ENCODE measurements at places on chromosomes 11 and 22.
A peak's percentile ranks its signal among the peaks of the same experiment; 100 is the strongest.

GRCh38 chr22:25883482-25884033, 141.6 kb downstream of the MYO18B start:
- DNase-seq, result no peak

- no peak for DNase-seq
Measured at GRCh38 chr11:64048042-64048854, 12.5 kb downstream of the FLRT1 start.

GRCh38 chr11:115743719-115744118, 239.5 kb upstream of the CADM1 start:
- DNase-seq, result no peak

- no peak for DNase-seq
Measured at GRCh38 chr11:127137771-127138280, 137.3 kb upstream of the KIRREL3 start.

DNA sequence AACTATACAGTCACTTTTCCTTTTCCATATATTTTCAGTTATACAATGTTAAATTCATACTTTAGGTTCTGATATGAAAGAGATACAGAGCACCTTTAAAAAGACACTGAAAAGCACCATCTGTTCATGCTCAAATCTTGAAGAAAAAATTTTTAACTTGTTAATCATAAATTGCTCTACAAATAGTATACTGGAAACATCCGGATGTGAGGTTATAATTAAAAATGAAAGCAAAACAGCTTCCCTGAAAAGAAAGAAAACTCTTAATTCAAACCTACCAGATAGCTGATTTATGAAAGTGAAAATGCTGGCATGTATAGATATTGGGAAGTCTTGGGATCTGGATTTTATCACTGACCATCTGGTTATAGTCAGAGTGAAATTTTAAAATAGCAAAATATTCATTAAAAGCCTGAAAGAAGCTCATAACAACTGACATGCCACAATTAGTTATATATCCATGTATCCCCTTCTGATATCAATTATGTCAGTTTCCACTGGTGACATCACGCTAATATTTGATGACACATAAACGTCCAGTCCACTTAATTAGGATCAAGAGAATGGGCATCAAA, 740.0 kb downstream of the DLG2 start:
- DNase-seq, result no peak

DNA sequence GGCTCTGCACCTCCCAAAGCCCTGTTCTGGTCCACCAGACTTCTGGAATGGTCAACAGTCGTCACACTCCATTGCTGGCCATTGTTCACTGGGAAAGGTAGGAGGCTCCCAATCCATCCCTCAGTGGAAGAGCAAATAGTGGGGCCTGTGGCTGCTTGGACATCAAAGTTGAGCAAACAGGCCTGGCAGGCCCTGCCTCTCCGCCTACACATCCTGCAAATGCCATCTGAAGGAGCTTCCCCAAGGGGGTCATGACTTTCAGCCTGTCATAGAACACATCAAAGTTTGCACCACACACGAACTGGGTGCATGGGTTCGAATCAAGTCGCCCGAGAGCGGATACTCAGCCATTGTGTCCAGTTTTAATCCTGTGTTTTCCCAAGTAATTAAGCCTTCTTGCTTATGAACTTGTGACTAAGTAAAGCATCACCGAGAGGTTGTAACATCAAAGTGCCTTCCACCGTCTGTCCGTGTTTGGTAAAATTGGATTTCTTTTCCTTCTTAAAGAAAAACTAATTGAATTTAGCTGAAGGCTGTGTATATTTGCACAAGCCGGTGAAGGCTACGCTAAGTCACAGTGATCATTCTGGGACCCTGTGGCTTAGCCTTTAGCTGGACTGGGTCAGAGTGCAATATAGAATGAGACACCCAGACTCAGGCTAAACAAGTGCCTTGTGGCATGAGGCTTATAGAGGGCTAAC, 36.1 kb downstream of the CLPB start:
- peak; percentile 4 for DNase-seq

DNA sequence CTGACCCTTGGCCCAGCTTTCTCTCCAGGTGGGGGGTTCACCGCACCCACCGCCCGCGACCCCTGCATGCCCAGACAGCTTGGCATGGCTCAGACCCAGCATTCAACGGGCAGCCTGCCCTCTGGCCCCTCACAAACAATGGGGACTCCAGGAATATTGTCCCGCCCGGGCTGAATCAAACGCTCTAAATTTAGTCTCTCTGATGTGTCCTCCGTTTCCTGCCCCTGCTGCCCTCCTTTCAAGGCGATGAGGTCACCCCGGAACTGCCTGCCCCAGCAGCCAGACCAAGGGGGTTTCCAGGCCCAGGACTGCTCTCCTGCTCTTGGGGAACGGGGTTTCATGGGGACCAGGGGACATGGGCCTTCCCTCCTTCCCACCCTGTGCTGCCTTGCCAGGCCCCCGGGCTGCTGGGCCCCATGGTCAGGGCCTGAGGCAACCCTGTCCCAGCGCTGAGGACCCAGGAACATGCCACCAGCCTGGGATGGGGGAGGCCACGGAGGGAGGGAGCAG, 10.1 kb upstream of the PDGFB start:
- peak; percentile 62 for DNase-seq

DNA sequence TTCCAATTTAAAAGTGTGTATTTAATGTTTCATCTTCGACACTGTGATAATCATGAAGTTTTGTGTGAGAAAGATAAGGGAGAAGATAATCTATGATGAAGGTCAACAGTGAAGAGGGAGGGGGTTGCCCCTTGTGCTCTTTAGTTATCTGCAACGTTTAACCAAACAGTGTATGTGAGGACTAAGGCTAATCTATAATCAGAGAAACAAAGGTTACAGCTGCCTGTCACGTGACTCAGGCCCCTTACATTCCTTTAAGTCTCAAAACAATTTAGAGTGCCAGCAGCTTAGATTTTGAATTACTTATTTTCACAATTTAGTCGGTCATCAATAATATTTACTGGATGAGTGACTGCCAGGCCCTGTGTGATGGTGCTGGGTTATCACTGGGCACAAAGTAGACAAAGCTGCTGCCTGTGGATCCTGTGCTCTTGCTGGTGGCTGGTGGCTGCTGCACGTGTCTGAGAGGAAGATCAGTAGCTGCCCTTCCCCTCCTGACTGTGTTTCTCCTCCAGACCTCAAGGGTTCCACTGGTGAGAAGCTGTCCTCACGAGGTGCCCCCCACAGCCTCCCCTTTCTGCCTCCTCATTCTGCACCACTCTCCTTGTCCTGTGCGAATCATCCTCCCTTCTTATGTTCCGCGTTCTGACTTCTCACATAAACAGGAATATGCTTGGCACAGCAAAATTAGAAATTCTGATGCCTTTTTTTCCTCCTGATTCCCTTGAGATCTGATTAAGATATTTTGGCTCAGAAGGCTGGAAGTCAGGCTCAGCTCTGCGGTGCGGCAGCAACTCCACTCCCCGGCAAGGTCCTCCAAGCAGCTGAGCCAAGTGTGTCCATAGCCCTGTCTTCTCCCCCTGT, 331.1 kb upstream of the B3GAT1 start:
- no peak for DNase-seq
